ENCODE measurements at places on chromosomes 6 and 20. TPM values are rescaled to one million over a fixed set of nuclear protein-coding genes. Genes with fewer than 3 reads are reported as not detected.

The MYLK4 gene
- 0.26 TPM for total RNA-seq

The CPXM1 gene
- 1.2 TPM for total RNA-seq

The GOPC gene
- total RNA-seq: 50.2 TPM

The TP53TG5 gene
- not detected for total RNA-seq

The PREX1 gene
- 27.5 TPM for total RNA-seq

The OR5V1 gene
- total RNA-seq: not detected

The KIF13A gene
- total RNA-seq: 31.5 TPM

The AKIRIN2 gene
- 28.3 TPM for total RNA-seq

The SLC17A1 gene
- total RNA-seq: not detected

The SAYSD1 gene
- total RNA-seq: 20.0 TPM

The MCHR2 gene
- not detected for total RNA-seq

The ELOVL2 gene
- total RNA-seq: 6.8 TPM

The OLIG3 gene
- not detected for total RNA-seq

The SLC52A3 gene
- total RNA-seq: not detected

The CBFA2T2 gene
- total RNA-seq: 8.7 TPM

The GPLD1 gene
- total RNA-seq: 0.34 TPM

The ZNF334 gene
- total RNA-seq: 0.11 TPM

The ADGRB3 gene
- total RNA-seq: not detected

The DHX16 gene
- 86.3 TPM for total RNA-seq

The ADAT2 gene
- 3.1 TPM for total RNA-seq

The TNNC2 gene
- total RNA-seq: not detected

The BCAS1 gene
- total RNA-seq: 0.66 TPM

The CST4 gene
- total RNA-seq: not detected

The RANBP9 gene
- 24.0 TPM for total RNA-seq

The TRIM10 gene
- total RNA-seq: not detected

The SLC2A10 gene
- 19.2 TPM for total RNA-seq

The SFTA2 gene
- total RNA-seq: not detected

The PAX1 gene
- total RNA-seq: not detected

The IMPG1 gene
- not detected for total RNA-seq

The GJA1 gene
- 164 TPM for total RNA-seq

The BMP6 gene
- 1.7 TPM for total RNA-seq

The PLEKHG1 gene
- total RNA-seq: 0.08 TPM

The MYBL2 gene
- total RNA-seq: 80.8 TPM

The HRH3 gene
- not detected for total RNA-seq

The PRR18 gene
- 0.76 TPM for total RNA-seq

The MYH7B gene
- not detected for total RNA-seq

The CRISP3 gene
- not detected for total RNA-seq

The PTGIS gene
- total RNA-seq: not detected

The KHDRBS2 gene
- not detected for total RNA-seq

The HLA-DRA gene
- not detected for total RNA-seq

The LY6G5C gene
- total RNA-seq: 1.6 TPM

The L3MBTL1 gene
- total RNA-seq: not detected

The PFDN4 gene
- 135 TPM for total RNA-seq

The EDN1 gene
- total RNA-seq: 39.7 TPM

The PTK6 gene
- not detected for total RNA-seq

Data from SJSA1 (cell line).